ENCODE measurements at places on chromosomes 3 and 15.

GRCh38 chr3:119343719-119344118, 49.5 kb downstream of the ARHGAP31 start:
- no peak for DNase-seq

- no peak for DNase-seq
Observed at GRCh38 chr3:130242850-130243569, 102.5 kb upstream of the COL6A5 start.

DNA sequence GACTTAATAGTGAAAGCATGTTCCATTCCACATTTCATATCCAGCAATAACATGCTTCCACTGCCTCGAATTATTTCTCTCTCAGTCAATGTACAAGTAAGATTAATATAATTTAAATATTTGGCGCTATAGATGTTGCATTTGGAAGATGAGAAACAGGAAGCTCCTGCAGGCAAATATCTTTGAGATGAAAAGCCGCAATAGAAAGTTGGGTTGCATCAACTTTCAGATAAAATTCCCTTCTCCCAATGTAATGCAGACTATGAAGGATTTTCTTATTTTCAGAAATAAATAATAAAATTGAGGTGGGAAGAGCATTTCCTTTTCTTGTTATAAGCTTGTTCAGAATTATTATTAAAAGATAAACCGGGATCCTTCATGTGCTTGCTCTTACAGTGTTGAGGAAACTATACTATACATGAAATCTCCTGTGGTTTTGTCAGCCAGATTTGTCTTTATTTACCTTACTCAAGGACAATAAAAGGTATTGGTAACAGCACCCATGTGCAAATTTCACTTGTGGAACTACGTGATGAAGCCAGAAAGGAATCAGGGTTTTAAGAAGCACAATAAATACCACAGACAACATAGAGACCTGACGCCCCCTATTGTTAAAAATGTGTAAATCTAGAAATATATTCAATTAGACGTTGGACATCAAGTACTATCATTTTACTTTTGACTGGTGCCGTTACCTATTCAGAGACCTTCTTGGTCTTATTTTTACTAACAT, 307.0 kb downstream of the ARPP21 start:
- DNase-seq: peak; percentile 40

GRCh38 chr3:48012659-48013058, 3.6 kb downstream of the MAP4 start:
- no peak for DNase-seq

GRCh38 chr3:59380146-59380545, 330.3 kb upstream of the CFAP20DC start:
- DNase-seq: no peak

DNA sequence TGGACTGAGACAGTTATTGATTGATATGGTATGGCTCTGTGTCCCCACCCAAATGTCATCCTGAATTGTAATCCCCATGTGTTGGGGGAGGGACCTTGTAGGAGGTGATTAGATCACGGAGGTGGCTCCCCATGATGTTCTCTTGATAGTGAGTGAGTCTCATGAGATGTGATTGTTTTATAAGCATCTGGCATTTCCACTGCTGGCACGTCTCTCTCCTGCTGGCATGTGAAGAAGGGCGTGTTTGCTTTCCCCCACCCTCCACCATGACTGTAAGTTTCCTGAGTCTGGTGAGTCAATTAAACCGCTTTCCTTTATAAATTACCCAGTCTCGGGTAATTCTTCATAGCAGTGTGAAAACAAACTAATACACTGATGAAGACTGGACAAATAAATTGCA, 105.6 kb upstream of the MELTF start:
- DNase-seq: no peak

DNA sequence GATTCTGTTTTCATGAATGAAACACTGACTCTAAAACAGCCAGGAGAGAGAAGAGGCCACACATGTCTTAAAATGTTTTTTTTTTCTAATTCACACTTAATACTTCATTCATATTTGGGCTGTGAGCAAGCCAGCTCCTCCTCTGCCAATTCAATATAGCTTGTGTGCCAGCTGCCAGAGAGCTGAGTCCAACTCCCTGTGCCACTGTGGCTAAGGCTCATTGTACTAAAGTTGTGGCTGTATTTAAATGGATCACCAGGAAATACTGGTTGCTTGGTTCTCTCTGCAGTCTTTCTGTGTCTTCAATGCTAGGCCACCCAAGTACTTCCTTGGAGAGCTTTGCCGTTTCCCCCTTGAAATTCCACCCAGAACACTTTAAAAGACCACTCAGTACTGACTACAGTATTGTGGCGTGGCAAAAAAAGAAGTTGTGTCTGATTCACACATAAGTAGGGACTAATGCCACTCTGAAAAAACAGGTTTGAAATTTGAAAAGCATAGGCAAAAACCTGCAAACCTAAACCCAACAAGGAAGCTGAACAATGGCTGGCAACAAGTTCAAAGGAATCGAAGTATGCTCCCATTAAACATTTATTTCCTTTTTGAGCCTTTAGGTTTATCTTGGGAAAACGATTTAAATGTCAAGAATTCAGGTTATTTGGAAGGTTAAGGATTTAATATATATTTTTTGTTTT, 524.7 kb downstream of the DIPK2A start:
- DNase-seq: no peak

DNA sequence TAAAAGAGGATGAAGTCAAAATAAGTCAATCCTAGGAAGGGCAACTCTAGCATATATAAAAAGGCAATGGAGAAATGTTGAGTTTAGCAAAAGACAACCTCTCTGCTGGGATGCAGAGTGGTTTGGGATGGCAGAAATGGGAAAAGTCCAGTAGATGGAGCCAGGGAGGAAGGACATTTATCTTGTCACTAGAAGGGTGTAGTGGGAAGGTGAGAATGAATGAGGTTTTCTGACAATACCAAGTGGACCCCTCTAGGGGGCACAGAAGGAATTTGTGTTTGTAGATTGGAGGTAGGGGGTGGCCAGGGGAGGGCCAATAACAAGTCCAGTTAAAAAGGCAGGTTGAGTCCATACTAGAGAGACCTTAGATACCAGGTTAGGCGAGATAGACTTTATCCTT, 80.0 kb downstream of the THSD4 start:
- DNase-seq: peak; percentile 11

- DNase-seq: peak; percentile 95
Observed at GRCh38 chr3:198071602-198072287, 111.7 kb downstream of the LMLN start.

- peak; percentile 49 for DNase-seq
Observed at GRCh38 chr15:100727291-100727851, 125.0 kb downstream of the ASB7 start.

GRCh38 chr3:29758434-29759322, 477.8 kb downstream of the RBMS3 start:
- DNase-seq: peak; percentile 85

- DNase-seq: no peak
Observed at GRCh38 chr3:46375218-46375617, 4.5 kb downstream of the CCR5 start.

DNA sequence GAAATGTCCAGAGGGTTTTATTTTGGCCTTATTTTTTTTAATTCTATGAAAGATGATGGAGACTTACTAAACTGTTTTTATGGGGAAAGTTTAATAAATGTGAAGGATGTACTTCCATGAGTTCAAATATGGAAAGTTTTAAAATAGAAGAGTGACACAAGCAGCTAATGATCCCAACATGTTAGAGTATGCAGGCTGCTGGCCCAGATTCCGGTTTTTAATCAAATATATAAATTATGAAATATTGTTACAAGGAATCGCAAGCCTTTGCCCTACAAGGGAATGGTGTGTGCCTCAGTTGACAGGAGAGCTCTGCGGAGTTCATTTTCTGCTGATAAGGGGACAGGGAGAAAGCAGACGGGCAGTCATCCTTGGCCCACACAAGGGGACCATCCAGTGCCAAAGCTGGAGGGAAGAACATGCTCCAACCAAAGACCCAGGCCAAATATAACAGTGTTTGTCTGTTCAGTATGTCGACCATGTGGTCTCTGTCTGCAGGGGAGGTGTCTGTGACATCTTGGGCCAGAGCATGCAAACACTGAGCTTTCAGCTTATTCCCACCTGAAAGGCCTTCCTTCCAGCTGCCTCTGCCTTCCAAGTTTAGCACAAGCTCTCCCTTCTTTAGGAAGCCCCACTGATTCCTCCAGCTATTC, 69.8 kb downstream of the SSUH2 start:
- no peak for DNase-seq

- peak; percentile 52 for DNase-seq
Observed at GRCh38 chr15:79923079-79923514, 26.3 kb upstream of the MTHFS start.

GRCh38 chr3:81270603-81271379, 490.7 kb downstream of the GBE1 start:
- DNase-seq: no peak

DNA sequence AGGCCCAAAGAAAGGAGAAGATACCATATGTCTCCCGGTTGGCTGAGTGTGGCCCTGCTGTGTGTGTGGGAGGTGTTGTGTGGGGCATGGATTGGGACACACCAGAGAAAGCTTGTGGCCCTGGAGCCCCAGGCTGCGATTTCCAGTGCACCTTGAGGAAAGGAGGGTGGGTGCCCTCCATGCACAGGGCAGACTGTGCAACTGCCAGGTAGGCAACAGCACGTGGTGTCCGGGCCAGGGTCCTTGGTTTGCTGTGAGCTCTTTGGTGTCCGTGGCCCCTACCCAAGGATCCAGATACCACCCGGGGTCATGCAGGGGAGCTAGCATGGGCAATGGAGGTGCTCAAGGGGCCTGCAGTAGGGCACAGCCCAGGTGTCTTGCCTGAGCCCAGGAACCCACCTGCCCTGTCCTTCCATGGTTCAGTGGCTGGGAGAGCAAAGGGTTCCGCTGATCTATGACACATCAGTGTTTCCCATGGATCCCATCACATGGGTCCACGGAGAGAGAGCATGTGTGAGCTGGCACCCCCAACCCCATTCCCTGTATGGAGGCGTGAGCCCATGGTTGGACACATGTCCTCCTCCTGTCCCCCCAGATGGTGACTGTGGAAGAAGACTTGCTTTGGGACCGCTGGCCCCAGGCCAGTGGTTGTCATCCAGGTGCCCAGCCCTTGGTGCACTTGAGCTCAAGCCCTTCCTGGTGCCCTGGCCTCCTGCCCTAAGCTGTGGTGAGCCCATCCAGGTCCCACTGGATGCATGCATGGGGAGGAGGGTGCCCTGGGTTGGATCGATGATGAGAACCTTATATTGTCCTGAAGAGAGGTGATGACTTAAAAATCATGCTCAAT, 223.4 kb downstream of the SNRPN start:
- no peak for DNase-seq

GRCh38 chr3:49471856-49472495, 1.9 kb downstream of the DAG1 start:
- no peak for DNase-seq

Data from fibroblast of skin of back (primary cell).